ENCODE measurements at places on chromosomes 16 and 17. TPM values are rescaled to one million over a fixed set of nuclear protein-coding genes. Genes with fewer than 3 reads are reported as not detected.

GRCh38 chr16:22348291-22348690 is 26.1 kb downstream of the CDR2 start:
- DNase-seq = no peak
- H3K4me1 ChIP-seq = peaks cover 2% of the 10 kb centered on the region
- H3K4me3 ChIP-seq = no peak overlapping the region
- peaks cover 16% of the 10 kb centered on the region for H3K36me3 ChIP-seq
- H3K27me3 ChIP-seq = no peaks in the 10 kb centered on the region

The EVI2A gene
- 1.7 TPM for total RNA-seq

GRCh38 chr16:15966836-15967546 is 17.6 kb downstream of the ABCC1 start:
- no peak overlapping the region for H3K27ac ChIP-seq
- H3K27me3 ChIP-seq = no peaks in the 10 kb centered on the region
- no peak for DNase-seq
- H3K4me1 ChIP-seq = no peaks in the 10 kb centered on the region
- no peak overlapping the region for H3K4me3 ChIP-seq

DNA sequence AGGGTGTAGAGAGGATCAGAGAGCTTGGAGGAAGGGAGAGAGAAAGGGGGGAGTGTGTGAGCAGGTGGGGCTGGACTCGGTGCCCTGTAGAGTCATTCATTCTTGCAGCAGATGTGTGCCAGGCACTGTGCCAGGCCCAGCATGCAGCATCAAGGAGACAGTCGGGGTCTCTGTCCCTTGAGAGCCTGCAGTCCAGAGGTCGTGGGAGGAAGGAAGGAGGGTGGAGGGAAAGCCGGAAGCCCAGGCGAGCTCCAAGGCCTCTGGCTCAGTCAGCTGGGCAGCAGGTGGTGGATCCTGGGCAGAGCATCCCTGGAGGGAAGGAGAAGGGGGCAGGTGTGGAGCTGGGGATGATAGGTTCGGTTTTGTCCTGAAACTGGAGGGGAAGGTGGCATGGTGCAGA is 27.5 kb downstream of the EPN2 start:
- peaks cover 31% of the 10 kb centered on the region for H3K4me1 ChIP-seq
- H3K36me3 ChIP-seq = no peaks in the 10 kb centered on the region
- H3K27ac ChIP-seq = peak overlapping the region; percentile 64
- no peak overlapping the region for H3K4me3 ChIP-seq
- H3K27me3 ChIP-seq = no peaks in the 10 kb centered on the region
- no peak for DNase-seq

DNA sequence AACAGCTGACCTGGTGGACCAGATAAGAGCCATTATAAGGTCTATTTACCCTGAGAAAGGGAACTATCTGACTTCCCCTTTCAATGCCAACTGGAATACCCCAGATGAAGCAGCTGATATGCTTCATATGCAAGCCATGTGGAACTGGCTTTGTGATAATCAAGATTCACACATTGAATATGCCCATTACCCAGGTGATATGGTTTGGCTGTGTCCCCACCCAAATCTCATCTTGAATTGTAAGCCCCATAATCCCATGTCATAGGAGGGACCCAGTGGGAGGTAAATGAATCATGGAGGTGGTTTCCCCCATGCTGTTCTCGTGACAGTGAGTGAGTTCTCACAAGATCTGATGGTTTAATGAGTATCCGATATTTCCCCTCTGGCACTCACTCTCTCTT is 42.1 kb downstream of the IKZF3 start:
- no peak overlapping the region for H3K27ac ChIP-seq
- peaks cover 4% of the 10 kb centered on the region for H3K27me3 ChIP-seq

DNA sequence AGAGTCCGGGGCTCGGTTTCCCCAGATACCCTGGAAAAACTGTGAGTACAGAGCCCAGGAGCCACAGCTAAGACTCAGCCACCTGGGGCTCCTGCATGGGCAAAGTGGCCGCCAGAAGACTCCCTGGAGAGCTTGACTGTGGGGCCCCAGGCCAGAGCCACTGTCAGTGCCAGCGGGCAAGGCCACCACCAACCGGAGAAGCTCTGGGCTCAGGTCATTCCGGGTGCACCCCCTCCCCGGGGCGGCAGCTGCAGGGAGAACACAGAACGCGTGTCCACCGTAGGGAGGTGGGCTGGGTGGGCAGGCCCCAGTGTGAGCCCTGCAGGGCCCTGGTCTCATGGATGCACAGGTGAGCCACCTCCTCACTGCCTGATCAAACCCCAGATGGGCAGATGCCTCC is 22.3 kb upstream of the RBFOX3 start:
- no peaks in the 10 kb centered on the region for H3K4me1 ChIP-seq
- H3K4me3 ChIP-seq = no peak overlapping the region
- H3K36me3 ChIP-seq = no peaks in the 10 kb centered on the region

GRCh38 chr16:55543472-55543871 is 23.0 kb upstream of the CAPNS2 start:
- H3K4me3 ChIP-seq = no peak overlapping the region
- peaks cover 5% of the 10 kb centered on the region for H3K4me1 ChIP-seq
- DNase-seq = no peak

DNA sequence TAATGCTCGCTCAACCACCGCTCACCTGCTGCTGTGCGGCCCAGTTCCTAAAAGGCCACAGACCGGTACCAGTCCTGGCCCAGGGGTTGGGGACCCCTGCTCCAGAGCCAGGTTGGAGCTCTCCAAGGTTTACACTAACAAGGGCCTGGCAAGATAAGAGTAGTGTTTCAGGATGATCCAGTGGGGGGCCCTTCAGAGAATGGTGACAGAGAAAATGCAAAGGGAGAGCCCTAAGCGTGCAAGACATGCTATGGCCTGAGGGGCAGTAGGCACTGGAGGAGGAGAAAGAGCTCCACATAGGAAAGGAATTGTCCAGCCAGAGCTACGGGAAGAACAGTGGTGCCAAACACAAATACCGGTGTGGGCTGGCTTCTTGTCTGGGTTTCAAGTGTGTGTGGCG is 233.4 kb downstream of the STX8 start:
- no peak overlapping the region for H3K4me3 ChIP-seq
- no peaks in the 10 kb centered on the region for H3K4me1 ChIP-seq
- no peak overlapping the region for H3K27ac ChIP-seq
- no peaks in the 10 kb centered on the region for H3K27me3 ChIP-seq
- no peak for DNase-seq
- no peaks in the 10 kb centered on the region for H3K36me3 ChIP-seq

The STXBP4 gene
- 5.2 TPM for total RNA-seq

DNA sequence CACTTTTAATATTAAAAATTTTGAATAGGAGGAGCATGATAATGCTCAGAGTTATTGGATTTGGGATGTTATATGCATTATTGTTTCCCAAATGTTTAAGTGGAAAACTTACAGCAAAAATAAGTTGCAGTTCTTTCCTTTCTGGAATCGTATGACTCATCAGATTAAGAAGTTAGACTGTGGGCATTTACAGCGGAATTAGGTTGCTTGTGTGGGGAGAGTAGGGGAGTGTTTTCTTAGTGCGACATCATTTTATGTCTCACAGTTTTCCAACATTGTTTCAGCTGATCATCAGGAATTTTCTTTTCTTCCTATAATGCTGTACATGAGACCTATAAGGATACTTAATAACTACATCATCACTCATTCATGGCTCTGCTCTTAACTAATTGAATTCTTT is 1631.8 kb downstream of the CDH8 start:
- no peak overlapping the region for H3K4me3 ChIP-seq
- no peaks in the 10 kb centered on the region for H3K36me3 ChIP-seq
- H3K27ac ChIP-seq = no peak overlapping the region
- DNase-seq = no peak
- no peaks in the 10 kb centered on the region for H3K4me1 ChIP-seq
- H3K27me3 ChIP-seq = no peaks in the 10 kb centered on the region

- H3K27me3 ChIP-seq = no peaks in the 10 kb centered on the region
- H3K4me1 ChIP-seq = no peaks in the 10 kb centered on the region
- no peak overlapping the region for H3K4me3 ChIP-seq
- H3K36me3 ChIP-seq = no peaks in the 10 kb centered on the region
- no peak overlapping the region for H3K27ac ChIP-seq
Measured at GRCh38 chr17:57234739-57235092, 21.6 kb upstream of the MSI2 start.

The GFAP gene
- total RNA-seq = 5.7 TPM

The IRX5 gene
- total RNA-seq = 39.8 TPM

The CARD14 gene
- total RNA-seq = 0.12 TPM
